Ovary (tissue), 10 donors: ENCODE measurements at places on chromosomes 2 and 18.

GRCh38 chr18:63145851-63146555 lies 173.6 kb downstream of the BCL2 start:
- DNase-seq: peak; percentile 56

GRCh38 chr2:222709191-222709891 lies 37.9 kb downstream of the MOGAT1 start:
- DNase-seq: peak; percentile 20

DNA sequence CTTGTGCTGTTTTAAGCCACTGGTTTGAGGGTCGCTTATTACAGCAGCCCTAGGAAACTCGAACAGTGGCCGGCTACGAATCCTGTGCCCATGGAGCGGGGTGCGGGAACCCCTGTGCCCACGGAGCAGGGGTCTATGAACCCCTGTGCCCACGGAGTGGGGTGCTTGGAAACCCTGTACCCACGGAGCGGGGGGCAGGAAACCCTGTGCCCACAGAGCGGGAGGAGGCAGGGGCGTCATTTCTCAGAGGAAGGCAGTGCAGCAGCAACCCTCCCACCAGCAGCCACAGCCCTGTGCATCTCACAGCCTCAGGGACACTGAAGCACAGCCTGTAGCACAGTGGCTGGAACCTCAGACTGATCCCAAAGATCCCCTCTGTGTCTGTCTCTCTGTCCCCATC lies 34.2 kb upstream of the GPC1 start:
- DNase-seq: peak; percentile 3

DNA sequence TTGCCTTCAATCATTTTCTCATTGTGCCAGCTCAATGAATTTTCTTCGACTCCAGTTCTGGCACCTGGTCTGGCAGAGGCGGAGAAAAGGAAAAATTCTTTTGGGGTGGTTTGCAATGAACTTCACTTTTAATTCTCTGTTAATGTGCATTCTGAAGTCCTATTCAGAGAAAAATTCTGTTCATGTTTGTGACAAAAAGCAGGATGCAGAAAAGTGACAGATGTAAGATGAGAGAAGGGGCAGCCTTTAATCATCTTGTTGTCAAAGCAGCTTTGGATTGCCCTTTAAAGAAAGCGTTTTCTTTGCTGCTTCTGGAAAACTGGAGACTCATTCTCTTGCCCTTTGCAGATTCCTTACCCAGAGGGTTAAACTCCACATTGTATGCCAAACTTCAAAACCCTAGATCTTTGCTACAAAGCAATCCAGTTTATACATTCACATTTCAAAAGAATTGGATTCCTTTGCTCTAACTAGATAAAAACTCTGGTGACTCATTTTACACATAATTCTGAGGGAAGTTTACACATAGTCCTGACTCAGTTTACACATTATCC lies 94.6 kb upstream of the CAVIN2 start:
- no peak for DNase-seq

- no peak for DNase-seq
Measured at GRCh38 chr2:16644221-16644925, 21.3 kb downstream of the CYRIA start.

DNA sequence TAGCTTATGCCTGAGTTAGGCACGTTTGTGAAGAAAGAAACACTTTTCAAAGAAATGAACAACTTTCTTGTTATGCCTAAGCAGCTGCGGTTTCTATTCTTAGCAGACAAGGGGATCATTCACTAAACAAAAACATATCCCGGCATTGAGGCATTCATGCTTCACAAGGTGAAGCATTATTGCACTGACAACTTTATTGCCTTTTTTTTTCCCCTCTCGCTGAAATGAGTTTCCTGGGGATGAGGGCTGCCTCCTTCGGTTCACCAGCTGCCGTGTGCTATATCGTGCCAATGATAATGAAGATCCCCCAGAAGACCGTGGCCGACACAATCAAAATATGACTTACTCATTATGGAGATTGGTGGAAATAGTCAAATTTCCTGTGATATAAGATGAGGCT lies 288.2 kb upstream of the ST6GAL2 start:
- DNase-seq: no peak

DNA sequence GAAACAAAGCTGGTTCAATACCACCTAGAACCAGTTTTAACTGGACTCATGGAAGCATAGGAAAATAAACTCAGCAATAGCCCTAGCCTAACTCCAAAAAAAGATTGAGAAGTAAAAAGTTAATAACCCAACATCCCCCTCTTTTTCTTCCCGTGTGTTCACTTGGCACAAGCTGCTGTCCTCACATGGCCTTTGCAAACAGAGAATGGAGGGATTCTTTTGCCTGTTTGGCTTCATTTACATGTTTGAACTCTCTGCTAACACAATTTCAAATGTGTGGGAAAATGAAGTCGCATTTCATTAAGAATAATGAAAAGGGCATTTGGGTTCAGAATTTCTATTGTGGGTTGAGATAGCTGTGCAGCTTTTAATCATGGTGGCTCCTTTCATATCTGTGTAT lies 589.2 kb upstream of the LRRTM1 start:
- DNase-seq: no peak

DNA sequence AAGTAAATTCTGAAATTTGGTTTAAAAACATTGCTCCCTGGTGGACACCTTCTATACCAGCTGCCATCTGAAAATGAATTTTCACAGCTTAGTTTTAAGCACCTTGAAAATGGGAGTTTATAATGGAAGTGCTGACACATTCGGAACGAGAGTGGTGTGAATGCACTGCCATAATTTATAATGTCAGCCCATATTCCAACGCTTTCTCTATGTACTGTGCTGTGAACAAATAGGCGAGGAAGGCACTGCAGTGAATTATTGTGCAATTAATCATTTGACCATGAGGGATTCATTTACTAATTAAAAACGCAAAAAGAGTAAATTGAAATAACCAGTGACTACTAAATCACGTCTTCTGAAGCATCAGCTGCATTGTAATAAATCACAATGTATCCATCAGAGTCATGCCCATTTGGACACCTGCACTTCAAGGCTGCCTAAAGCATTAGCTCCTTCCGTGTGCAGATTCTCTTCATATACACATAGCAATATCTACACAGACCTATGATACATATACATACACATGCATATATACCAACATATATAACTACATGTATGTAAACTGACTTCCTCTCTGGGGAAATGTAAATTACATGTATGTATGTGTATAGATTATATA lies 699.8 kb downstream of the GALR1 start:
- DNase-seq: no peak

GRCh38 chr2:46365913-46366667 lies 68.9 kb downstream of the EPAS1 start:
- no peak for DNase-seq

DNA sequence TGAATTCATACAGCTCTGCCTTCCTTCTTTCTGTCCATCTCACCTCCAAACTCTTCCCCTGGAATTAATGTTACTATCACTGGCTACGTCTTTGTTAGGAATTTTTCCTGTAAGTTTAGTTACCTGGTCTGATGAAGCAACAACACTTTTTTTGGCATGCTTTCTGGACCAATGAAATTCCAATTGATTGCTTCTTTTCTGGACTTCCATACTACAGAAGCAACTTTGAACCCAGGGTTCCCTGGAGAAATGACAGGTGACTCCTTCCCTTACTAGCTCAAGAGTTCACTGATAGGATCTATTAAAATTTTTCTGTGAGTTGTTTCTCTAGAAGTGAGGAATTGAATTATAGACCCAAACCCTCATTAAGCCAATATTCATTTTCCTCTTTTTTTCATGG lies 41.4 kb upstream of the STPG4 start:
- no peak for DNase-seq

GRCh38 chr2:176001281-176001915 lies 669 bp downstream of the LNPK start:
- DNase-seq: peak; percentile 30

DNA sequence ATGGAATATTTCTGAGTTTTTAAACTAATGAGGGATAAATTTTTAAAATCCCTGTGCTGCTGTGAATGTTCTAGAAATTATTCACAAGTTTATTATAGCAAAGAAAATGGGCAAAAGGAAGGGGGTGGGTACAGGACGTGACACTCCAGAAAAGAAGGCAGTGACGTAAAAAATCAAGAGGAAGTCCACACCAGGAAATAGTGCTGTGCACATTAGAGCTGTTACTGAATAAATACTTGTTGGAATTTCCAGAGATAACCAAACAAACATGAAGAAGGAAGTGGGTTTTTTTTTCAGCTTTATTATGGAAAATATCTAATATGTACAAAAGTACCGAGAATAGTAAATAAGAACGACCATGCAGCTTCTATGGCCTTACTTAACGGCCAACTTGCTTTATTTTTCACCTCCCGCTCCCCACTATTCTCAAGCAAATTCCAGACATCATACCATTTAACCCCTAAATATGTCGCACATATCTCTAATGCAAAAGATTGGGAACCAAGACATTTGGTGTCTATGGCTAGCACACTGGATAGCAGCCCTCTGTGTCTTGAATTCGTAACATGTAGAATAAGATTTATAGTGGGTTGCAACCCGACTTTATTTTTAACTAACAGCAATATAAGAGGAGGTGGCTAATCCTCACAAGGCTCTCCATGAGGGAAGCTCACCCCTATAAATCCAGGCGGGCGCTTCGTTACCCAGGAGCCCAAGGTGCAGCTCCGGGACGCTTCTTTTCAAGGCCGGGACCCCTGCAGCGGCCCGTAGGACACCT lies 580 bp upstream of the NDUFV2 start:
- no peak for DNase-seq

DNA sequence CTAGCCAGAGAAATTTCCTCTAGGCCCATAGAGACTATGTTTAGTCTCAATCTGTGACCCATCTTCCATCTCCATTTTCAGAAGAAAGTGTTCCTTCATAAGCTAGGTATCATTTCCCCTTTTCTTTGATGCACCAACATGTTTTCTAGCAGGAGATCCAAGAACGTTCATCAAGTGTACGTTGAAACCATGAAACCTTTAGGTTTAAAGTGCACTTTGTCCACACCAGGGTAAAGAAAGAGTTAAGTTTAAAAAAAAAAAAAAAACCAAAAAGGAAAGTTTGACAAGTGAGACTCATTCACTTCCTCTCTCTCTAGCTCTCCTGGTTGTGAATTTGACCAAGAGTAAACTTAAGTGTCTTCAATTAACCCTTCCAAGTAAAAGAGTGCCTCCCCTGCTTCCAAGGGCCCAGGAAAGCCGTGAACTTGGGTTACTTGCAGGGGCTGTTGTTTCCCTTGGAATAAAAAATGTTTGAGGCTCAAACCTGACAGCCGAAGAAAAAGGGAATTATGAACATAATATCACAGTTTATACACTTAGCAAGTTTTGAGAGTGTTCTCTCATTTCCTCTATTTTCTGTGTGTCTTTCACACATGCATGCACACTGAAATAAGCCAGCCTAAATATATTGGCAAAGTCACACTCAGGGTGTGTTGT lies 56.7 kb downstream of the LBH start:
- no peak for DNase-seq

GRCh38 chr18:34977838-34978532 lies 63.2 kb upstream of the MAPRE2 start:
- DNase-seq: peak; percentile 29

- no peak for DNase-seq
Measured at GRCh38 chr18:48318436-48318835, 90.7 kb downstream of the ZBTB7C start.

- DNase-seq: no peak
Measured at GRCh38 chr2:30741576-30741975, 65.7 kb downstream of the CAPN13 start.

DNA sequence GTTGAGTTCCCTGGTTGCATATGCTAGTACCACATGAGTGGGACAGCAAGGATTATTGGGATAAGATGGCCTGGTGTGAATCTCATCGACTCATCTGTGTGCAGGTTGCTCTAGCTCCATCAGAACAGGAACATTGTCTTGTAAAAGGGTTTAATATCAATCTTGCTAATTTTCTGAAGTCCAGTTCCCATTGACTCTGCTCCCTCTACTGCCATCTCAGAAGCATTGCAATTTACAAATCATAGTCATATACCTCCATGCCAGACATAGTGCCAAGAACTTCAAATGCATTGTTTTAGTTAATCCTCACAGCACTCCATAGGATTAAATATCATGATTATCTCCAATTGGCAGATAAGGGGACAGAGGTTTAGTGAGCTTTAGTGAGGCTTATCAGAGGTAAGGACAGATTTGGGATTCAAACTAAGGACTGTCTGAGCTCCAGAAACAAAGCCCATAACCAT lies 4.8 kb upstream of the STAT4 start:
- DNase-seq: no peak

DNA sequence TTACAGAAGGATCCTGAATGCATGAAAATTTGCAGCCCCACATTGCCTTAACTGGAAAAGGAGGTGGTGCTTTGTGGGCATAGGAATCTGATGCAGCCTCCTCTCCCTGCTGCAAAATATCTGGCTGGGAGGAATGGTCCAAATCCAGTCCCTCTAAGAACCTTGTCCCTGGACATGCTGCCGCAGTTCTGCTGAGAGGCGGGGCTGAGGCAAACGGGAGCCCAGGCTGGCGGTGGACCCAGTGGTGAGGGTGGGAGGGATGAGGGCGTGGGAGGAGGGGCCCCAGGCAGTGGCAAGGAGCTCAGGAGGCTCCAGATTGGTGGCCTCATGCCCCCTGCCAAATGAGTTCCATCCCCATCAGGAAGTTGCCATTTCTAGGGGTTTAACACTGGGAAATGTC lies 36.2 kb downstream of the ZAP70 start:
- DNase-seq: no peak

DNA sequence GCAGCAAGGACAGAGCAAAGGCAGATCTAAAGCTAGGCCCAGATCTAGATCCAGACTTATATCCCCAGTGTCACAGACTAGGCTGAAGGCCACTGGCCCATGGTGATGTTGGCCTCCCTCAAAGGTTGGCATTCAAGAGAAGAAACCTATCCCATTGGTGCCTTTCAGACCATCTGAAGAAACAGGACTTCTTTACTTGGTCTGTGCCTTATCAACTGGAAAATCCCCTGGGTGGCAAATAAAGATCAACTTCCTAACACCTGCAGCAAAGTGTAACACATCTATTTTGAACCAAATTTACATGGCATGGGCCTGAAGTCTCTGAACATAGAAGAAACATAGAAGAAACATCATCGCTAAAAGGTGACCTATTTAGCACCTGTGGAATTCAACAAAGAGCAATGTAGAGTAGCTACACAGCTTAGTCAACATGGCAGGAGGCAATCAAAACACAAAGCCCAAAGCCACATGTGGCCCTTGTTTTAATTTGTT lies 35.8 kb downstream of the METTL4 start:
- DNase-seq: no peak

DNA sequence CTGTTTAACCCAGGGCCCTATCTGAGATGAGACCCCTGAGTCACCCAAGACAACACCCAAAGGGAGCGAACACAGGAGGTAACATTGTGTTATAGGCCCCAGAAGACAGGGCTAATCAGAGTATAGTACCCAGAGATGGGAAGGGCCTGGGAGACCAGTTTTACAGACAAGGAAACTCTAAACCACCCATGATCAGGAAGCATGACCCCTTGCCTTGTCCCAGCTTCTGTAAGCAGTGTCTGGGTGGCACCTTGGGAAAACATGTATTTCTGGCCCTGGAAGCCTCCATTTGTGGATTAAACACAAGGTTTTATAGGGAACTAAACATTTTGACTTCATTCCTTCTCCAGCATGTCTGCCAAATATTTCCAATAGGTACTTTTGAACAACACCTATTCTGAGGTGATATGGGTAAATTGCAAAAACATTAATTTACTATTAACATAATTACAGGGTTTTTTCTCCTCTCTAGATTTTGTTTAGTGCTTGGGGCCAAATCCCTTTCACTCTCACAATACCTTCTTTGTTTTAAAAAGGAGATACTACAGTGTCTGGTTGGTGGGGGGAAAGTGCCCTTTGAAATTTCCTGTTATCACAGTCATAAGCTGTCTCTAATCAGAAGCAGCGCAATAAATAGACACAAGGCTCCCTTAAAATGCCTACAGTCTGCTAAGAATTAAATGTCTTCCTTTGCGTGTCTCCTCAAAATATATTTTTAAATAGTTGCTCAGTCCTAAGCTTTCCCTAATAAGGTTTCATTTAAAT lies 341.1 kb downstream of the BCL11A start:
- no peak for DNase-seq
